Cardiac muscle cell (in vitro differentiated cells and primary cell): ENCODE measurements at places on chromosomes 3 and 15.

DNA sequence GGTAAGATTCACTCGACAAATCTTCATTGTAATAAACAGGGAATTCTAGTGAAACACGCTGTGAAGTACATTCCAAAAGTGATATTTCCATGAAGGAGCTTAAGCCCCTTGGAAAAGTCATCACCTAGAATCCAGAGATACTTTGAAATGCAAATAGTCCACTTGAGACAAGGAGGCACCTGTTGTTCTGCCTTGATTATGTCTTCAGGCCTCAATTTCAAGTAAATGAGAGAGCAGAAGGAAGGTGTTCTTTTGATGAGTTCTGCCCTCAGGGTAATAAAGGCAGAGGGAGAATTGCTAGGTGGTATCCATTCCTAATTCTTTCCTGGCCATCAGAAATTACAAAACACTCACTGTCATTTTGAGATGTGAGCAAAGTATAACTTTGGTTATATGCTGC, 162.1 kb downstream of the CADM2 start:
- no peak for DNase-seq

GRCh38 chr15:74391582-74392450, 24.4 kb upstream of the CYP11A1 start:
- no peak for DNase-seq

GRCh38 chr3:66481071-66482017, 19.5 kb downstream of the LRIG1 start:
- DNase-seq: no peak

DNA sequence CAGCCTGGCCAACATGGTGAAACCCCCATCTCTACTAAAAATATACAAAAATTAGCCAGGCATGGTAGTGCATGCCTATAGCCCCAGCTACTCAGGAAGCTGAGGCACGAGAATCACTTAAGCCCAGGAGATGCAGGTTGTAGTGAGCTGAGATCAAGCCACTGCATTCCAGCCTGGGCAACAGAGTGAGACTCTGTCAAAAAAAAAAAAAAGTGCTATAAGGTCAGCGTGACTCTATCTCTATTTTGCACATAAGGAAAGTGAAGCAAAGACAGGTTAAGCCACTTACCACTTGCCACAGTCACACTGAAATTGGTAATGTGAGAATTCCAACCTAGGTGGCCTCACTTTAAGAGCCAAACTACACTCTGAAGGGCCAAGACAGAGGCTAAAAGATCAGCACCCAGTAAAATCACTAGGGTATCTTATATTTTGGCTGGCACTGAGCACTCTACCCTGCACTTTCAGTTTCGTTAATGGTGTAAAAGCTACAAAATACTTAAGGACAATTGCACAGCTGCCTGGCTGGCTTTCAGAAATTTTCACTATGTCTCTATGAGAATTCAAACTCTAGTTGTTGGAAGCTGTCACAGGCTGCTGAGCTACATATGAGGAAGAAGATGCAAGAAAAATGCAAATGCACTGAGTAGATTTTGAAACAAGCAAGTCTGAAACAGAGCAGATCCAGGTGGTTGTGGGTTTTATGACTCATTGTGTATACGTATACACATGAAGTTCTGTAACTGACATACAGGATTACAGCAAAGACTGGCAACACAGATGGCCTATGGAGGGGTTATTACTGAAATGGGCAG, 32.7 kb downstream of the TRANK1 start:
- DNase-seq: no peak

- DNase-seq: peak; percentile 41
These were observed 107.0 kb downstream of the IGF2BP2 start for GRCh38 chr3:185717627-185718402.

- DNase-seq: no peak
These were observed 759 bp upstream of the GMPS start for GRCh38 chr3:155869691-155870090.

- no peak for DNase-seq
These were observed 370.4 kb upstream of the RGMA start for GRCh38 chr15:93459396-93459795.

GRCh38 chr3:64058566-64058965, 35.3 kb upstream of the PSMD6 start:
- no peak for DNase-seq

GRCh38 chr3:160319322-160319721, 79.7 kb downstream of the IFT80 start:
- no peak for DNase-seq

GRCh38 chr3:139987908-139988307, 52.9 kb downstream of the CLSTN2 start:
- no peak for DNase-seq

GRCh38 chr3:195818301-195818700, 6.6 kb upstream of the MUC4 start:
- no peak for DNase-seq

GRCh38 chr3:8743911-8744310, 10.3 kb downstream of the CAV3 start:
- DNase-seq: no peak

GRCh38 chr3:46378426-46378942, 7.7 kb downstream of the CCR5 start:
- DNase-seq: peak; percentile 73

DNA sequence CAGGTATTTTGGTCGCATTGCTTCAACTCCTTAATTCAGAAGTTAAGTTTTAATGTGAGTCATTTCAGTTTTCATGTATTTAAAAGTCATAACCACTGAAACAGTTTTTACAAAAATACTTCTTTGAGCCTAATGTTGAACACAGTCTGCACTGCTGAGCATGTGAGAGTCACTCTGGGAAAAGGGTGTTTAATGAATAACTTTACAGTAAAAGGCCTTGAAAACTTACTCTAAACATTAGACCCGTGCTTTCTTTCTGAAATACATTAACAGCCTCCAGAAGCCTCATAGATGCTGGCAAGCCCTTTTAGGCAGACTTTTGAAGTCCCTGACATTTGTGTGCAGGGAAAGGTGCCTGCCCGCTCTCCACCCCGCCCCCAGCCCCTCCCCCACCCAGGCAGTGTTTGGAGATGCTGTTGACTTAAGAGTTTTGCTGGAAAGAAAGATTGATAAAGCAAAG, 68.9 kb upstream of the NR2F2 start:
- DNase-seq: no peak

- DNase-seq: no peak
These were observed 56.7 kb upstream of the TSC22D2 start for GRCh38 chr3:150351398-150351797.

GRCh38 chr3:100317912-100318311, 16.6 kb upstream of the NIT2 start:
- DNase-seq: no peak

DNA sequence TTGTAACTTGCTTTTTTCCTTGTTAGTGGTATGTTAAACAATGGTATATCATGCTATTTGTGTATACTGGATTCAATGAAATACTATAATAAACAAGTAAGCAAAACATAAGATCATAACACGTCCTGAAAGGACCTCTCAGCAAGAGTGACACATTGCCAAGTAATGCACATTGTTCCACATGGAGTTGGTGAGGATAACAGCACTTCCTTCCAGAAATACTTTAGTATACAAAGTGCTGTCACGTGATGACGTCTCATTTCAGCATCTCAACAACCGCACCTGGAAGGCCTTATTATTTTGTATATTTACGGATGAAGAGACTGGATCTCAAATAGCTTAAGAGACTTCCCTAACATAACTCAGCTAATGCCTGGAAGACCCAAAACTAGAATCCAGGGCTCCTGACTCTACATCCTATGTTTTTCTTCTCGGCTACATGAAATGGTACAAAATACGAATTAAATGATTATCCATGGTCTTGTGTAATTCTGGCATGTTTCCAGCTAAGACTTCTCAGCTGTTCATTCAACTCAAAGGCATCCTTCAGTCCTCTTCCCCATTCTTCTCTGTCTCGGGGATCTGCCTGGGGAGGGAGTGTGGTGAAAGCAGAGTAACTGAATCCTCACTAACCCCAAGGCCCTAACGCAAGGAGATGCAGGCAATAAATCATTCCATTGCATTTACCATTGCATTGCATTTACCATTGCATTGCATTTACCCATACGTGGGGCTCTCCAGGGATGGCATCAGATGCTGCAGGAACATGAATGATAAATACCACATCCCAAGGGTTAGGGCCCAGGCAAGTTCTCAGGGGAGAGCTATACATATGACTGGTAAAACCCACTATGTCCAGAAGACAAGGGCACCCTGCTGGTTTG, 79.2 kb downstream of the LIPC start:
- DNase-seq: peak; percentile 43

GRCh38 chr3:189398656-189399055, 226.9 kb downstream of the TPRG1 start:
- no peak for DNase-seq

- no peak for DNase-seq
These were observed 267.8 kb downstream of the ADAMTS17 start for GRCh38 chr15:100073982-100074381.

DNA sequence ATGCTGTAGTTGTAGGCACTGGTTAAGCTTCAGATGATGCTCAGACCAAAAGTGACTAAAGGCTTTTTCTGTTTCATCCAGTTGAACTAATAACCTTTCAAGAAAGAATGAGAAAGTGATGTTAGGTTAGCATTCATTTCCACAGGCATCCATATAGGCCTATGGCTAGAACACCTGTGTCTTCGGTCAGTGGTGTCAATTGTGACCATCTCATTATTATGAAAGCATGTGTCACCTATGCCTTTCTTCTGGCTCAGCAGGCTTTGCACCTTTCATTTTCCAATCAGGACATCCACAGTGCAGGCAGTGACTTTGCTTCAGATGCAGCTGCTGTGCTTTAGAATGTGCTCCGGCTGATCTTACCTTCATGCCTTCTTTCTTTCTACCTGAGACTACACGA, 57.9 kb downstream of the B3GNT5 start:
- no peak for DNase-seq

- no peak for DNase-seq
These were observed 57.4 kb downstream of the MGLL start for GRCh38 chr3:127764841-127765362.

DNA sequence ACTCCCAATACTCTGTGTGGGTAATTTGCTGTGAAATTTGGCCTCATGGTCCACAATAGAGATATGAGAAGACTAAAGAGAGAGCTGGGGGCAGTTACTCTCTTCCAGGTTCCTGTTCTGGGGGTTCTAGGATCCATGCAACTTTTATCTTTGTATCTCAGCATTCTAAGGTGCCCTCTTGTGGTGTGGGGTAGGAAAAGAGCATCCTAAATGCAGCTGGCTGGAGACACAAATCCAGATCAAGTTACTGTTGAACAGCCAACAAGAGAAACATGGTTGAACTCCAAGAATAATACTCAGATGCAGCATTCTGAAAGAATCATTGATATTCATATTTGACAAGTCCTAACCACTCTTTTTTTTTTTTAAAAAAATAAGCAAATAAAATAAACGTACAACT, 238.2 kb downstream of the GREM1 start:
- DNase-seq: peak; percentile 40

GRCh38 chr3:188198001-188198400, 44.0 kb downstream of the LPP start:
- no peak for DNase-seq

GRCh38 chr3:40173227-40173721, 136.2 kb upstream of the EIF1B start:
- no peak for DNase-seq

GRCh38 chr15:70510433-70510832, 252.9 kb downstream of the UACA start:
- no peak for DNase-seq

DNA sequence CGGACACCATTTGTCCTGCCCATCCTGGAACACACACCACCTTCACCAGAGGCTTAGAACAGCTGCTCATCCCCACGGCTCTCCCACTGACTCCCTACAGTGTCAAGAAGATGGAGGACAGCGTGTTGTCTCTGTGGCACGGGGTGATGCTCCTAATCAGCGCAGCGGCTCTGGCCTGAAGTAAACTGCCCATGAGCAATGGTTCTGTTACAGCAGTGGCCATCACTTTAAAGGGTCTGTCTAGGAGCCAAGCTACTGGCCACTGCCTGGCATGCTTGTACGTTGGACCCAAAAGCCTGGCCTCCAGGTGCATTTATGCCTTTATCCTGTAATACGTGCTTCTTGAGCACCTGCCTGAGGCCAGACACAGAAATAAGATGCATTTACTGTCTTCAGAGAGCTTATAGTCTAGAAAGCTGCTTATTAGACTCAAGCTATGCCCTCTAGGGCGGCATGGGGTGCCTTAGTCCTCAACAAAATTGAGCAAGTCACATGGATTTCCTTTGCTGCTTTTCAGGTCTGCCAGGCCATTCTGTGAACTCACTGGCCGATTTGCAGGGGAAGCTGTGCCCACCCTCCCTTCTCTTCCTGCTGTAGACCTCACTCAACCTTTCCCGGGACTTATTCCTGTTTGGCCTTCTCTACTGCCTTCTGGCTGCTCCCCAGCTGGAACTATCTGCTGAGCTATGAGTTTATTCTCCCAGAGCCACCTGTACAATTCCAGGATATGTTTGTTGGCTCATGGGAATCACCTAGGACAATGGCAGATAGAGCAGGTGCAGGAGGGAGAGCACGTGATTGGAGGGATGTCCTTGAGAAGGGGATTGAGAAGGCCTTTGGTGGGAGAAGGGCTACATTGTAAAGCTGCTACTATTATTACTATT, 51.9 kb downstream of the STARD5 start:
- no peak for DNase-seq

GRCh38 chr3:136698361-136698760, 53.8 kb downstream of the STAG1 start:
- no peak for DNase-seq

- DNase-seq: peak; percentile 35
These were observed 695 bp downstream of the GMPS start for GRCh38 chr3:155870945-155871745.

- no peak for DNase-seq
These were observed 12.4 kb downstream of the CD276 start for GRCh38 chr15:73696641-73697001.

DNA sequence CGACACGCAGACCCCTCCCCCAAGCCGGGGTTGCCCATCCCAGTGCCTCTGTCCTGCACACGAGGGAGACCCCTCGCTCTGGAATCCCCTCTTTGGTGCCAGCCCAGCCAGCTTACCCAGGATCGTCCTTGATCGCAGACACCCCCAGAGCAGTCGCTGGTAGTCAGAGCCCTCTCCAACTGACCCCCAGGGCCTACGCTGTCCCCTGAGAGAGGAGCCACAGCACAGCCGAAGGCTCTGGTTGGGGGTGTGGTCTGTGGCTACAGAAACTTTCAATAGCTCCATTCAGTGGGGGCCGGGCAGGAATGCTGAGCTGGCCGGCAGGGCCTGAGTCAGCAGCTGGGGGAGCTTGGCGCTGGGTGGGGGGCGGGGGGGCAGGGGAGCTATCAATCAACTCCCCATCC, at the start of gene LCTL:
LCTL (minus strand) TSS at position 258 of the 404 bp plus-strand sequence. CDS start 633 bp downstream, outside the sequence.
- peak; percentile 75 for DNase-seq

- DNase-seq: no peak
These were observed 15.1 kb upstream of the CCDC80 start for GRCh38 chr3:112656043-112656442.

- DNase-seq: peak; percentile 72
These were observed 4.4 kb upstream of the DLG1 start for GRCh38 chr3:197302696-197303341.

DNA sequence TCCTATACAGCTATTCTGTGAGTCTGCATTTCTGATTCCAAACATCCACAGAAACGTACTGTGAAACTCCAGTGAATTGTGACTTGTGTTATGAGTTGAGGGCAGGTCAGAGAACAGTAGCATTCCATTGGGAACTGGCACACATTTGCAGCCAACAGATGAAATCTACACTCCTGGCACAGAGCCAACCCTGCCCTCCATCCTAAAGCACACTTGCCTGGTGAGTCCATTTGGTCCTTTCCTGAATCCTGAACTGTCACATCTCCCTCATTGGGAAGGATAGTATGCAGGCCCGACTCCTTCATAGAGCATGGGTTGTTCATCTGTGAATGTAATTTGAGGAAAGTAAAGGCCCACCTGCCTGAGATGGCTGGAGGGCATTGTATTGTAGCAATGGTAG, 314.3 kb upstream of the RASGRP1 start:
- DNase-seq: no peak

- DNase-seq: no peak
These were observed 40.8 kb downstream of the MESD start for GRCh38 chr15:80948651-80949292.
